NCI-H774 (cell line): ENCODE measurements at places on chromosomes 3 and 15.

GRCh38 chr3:72082776-72083462 lies 298.0 kb upstream of the PROK2 start:
- no peak for DNase-seq

DNA sequence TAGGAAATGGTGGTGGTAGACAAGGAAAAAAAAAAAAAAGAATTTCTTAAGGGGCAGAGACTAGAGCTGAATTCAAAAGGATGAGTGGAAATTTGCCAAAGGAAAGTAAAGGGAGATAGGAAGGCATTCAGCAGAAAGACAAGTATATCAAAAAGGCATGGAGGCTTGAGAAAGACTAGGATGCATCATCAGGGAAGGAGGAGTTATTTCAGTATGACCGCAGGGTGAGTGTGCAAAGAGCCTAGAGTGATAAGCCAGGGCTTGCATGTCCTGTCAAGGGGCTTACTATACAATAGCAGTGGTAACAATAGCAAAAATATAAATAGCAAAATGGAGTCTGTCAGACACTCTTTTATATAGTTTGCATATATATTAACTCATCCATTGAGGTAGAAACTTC lies 112.0 kb downstream of the FRMD4B start:
- DNase-seq = no peak

DNA sequence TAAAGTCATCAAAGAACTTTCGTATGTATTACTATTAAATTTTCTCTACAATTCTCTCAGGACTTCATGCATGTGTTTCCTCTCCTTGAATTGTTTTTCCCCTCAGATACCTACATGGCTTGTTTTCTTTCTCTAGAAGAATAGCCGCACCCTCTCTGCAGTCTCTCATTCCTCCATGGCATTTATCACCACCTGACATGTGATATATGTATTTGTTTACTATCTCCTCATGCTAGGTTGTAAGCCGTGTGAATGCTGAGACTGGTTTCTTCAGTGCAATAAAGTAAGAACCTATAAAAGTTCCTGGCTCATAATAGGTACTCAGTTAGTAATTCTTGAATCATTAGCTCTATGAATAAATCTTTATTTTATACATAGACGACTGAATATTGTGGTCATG lies 149.2 kb downstream of the CNTN4 start:
- DNase-seq = no peak

- DNase-seq = no peak
Measured at GRCh38 chr15:44788748-44789147, 52.4 kb downstream of the TRIM69 start.

DNA sequence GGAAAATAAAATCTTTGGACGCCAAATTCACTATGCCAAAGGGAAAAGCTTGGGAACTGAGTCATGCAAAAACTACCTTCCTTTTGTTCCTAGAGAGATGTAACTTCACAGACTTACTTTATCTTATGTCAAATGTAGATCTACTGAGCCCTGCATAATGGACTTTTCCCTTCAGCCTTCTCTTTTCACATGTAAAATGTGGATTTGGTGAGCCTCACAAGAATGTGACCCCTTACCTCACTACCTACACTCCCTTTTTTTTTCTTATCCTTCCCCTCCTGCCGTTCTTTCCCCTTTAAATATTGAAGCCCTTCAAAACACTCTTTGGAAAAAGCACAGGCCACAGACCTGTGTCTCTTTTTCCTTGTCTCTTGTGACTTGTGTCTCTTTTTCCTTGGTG lies 14.0 kb upstream of the PCCB start:
- no peak for DNase-seq

DNA sequence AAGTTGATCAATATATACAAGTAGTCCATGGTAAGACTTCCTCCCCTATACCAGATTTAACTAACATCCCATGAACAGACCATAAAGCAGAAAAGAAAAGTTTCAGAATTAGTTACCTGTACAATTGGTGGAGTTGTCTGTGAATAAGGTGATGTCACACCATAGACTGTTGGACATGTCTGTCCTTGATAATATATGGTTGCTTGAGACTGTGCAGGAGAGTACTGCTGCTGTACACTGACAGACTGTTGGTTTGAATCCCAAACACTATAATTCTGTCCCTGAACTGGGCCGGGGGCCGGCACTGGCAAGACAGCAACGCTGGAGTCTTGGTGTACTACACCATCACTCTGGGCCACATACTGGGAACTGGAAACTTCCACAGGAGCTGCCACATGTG lies 77.2 kb downstream of the NBEAL2 start:
- DNase-seq = no peak

DNA sequence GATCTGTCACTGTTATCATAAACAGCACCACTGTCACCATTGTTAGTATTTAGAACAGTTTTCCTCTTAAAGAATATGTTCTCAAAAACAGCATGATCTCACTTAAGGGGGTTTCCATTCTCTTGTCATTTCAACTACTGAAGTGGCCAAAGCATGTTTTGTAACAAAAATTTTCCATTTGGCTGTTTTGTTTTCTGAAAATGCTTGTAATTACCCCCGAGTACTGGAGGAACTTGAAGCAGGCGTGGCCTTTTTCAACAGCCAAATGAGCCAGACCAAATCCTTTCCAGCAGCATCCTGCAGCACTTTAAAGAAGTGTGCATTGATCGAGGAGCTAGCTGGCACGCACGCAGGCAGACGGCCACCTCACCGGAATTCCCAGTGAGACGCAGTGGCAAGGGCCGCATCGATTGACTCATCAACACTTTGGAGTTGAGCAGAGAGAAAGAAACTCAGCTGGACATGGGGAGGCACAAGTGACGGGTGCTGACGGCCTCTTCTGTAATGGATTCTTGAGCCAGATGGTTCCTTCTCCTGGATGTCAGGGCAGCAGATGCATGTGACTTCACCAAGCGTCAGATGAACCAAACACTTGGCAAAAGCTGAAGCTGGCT lies 234.3 kb upstream of the IGF1R start:
- no peak for DNase-seq

DNA sequence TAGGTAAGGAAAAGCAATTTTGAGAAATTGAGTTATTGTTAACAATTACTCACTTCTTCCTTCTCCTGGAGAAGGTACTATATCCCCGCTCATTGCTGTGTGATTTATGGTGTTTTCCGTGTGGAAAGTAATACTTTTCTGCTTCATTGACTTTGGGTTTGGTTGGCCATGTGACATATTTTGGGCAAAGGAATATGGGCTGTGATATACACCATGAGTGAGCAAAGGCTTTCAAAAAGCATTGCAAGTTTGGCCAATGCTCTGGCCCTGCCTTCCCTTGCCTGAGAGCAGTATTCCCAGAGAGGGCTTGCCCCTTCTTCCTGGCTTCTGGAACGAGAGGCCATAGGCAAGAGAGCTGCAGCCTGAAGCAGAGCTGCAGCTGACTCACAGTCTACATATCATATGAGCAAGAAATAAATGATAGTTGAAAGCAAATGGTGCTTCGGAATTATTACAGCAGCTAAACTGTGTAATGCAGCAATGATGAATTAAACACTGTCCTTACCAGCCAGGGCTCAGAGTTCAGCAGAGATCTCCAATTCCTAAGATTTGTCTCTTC lies 216.8 kb upstream of the CD96 start:
- no peak for DNase-seq

GRCh38 chr3:50370594-50370993 lies 11.3 kb upstream of the TMEM115 start:
- DNase-seq = no peak

DNA sequence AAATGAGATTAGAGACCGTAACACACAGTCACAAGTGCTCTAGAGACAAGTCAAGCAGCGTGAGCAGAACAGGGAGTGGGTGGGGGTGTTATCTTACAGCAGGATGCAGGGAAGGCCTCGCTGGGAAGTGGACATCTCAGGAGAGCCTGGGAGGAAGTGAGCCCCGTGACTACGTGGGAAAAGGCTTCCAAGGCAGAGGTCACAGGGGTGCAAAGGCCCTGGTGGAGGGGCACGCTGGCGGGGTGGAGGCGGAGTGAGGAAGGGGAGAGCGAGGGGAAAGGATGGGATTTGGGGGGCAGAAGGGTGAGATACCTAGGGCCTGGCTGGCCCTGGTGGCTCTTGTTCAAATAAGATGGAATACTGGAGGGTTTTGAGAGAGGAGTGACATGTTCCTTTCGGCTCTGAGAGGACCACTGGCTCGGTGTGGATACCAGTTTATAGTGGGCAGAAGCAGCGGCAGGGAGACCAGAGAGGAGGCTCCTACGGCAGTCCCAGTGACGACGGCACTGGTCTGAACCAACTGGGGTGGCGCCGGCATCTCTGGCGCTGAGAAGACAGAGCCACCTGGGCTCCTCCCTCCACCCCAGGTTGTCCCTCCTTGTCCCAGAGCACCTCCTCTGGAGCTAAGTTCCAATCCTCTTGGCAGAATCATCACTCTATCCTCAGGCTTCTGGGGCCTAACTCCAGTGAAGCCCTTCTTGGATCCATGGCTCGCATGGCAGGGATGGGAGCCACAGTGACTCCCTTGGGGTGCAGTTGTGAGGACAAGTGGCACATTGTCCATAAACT lies 266.2 kb upstream of the LYSMD4 start:
- no peak for DNase-seq

DNA sequence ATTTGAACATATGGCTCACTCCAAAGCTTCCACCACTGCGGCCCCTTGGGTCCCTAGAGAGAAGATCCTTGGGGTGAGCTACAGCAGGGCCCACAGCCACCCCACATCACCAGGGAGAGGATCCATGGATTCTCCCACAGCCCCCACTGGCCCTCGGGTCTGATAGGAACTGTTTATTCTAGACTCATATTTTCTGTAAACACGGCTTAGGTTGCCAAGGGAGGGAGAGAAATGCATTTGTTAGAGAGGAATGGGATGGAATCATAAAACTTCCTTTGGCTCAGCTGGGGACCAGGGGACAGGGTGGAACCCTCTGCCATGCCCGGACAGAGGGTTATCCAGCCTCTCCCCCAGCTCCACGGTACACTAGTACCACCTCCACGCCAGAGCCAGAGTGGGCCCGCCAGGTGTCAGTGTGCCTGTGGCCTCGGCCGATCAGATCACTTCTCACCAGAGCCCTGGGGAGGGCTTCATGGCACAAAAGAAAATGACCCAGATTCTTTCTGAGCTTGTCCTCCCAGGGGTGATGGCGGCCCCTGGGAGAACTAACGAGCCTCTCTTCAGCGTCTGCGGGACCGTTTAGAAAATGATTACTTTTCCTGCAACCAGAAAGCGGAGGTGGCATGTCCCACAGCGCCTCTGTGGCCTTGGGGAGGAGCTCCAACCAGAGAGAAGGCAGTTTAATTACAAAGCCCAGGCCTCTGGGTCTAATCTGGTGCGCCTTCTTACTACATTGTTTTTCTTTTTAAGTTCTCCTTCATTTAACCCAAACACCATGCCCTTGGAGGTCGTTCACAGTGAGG lies 33.7 kb downstream of the ADCY5 start:
- no peak for DNase-seq

GRCh38 chr3:46714728-46715506 lies 2.8 kb downstream of the PRSS50 start:
- DNase-seq = no peak

- no peak for DNase-seq
Measured at GRCh38 chr3:85790445-85791030, 831.7 kb downstream of the CADM2 start.

GRCh38 chr3:23647706-23648258 lies 158.0 kb upstream of the UBE2E1 start:
- no peak for DNase-seq

- DNase-seq = no peak
Measured at GRCh38 chr3:55654123-55654760, 167.1 kb upstream of the WNT5A start.

GRCh38 chr15:74392451-74392830 lies 25.0 kb upstream of the CYP11A1 start:
- DNase-seq = no peak

- no peak for DNase-seq
Measured at GRCh38 chr15:60683156-60683555, 204.2 kb upstream of the ICE2 start.

DNA sequence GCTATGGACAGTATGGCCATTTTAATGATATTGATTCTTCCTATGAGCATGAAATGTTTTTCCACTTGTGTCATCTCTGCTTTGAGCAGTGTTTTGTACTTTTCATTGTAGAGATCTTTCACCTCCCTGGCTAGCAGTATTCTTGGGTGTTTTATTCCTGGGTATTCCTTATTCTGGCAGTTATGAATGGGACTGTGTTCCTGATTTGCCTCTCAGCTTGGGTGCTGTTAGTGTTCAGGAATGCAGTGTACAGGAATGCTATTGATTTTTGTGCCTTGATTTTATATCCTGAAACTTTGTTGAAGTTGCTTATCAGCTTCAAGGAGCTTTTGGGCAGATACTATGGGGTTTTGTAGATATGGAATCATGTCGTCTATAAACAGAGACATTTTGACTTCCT lies 49.5 kb upstream of the CTXND1 start:
- DNase-seq = no peak

DNA sequence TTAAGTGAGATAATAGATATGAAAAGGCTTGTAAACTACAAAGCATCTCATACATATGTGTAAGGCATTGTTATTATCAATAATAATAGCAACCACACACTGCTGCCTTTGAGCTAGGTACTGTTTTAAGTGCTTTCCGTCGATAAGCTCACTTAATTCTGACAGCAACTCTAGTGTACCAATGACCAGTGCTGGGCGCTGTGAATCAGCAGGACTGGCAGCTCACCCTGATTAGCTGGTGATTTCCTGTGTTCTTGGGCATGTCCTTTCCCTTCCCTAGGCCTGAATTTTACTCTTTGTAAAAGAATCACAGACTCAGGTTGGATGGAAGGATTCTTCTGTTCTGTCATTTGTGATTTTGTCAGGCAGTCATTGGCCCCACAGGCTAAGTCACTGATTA lies 215.6 kb downstream of the LPP start:
- no peak for DNase-seq

- DNase-seq = no peak
Measured at GRCh38 chr15:79878078-79878705, 18.6 kb downstream of the MTHFS start.

DNA sequence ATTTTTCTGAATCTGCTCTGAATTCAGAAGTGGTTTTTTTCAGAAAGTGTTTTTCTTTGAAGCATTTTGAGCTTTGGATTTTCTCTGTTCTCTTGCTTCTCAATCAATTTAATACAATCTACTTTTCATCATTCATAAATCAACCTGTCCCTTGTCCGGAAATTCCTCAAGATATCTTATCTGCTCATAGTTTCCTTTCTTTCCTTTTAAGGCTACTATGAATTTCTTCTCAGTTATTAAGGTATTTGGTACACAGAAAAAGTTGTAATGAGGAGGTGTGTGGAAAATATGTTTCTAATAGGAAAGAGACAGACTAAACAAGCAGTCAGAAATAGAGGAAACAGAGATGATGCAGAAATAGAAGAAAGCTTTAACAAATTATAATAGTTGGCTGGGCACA lies 14.4 kb downstream of the CGGBP1 start:
- DNase-seq = no peak

- DNase-seq = no peak
Measured at GRCh38 chr3:16886303-16886683, 1.5 kb downstream of the PLCL2 start.
